Stimulated activated CD8-positive, alpha-beta memory T cell treated with anti-CD3 and anti-CD28 coated beads, Interleukin-4, amount 100 ng/mL, for 48 hours (primary cell): ENCODE measurements at places on chromosomes 2 and 18.

- no peak for DNase-seq
These were observed 19.1 kb downstream of the SULT1C4 start for GRCh38 chr2:108396845-108397244.

DNA sequence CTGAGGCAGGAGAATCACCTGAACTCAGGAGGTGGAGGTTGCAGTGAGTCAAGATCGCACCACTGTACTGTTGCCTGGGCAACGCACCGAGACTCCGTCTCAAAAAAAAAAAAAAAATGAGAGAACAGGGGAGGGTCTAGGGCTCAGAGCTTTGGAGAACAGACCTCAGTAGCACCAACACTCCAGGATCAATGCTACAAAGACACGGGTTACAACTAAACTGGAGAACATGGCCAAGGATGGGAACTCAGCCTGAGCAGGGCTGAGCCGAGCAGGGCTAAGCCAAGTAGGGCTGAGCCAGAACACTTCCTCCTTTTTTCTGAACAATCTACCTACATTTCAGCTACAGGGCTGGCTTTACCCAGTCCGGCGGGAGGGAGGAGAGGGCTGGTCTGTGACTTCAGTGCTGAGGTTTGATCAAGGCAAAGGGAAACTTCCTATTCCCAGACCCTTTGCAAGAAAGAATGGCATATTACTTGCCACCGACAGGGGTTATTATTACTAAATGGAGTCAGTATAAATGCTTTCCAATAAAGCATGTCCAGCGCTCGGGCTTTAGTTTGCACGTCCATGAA, 2.9 kb upstream of the CASP8 start:
- DNase-seq, result no peak

DNA sequence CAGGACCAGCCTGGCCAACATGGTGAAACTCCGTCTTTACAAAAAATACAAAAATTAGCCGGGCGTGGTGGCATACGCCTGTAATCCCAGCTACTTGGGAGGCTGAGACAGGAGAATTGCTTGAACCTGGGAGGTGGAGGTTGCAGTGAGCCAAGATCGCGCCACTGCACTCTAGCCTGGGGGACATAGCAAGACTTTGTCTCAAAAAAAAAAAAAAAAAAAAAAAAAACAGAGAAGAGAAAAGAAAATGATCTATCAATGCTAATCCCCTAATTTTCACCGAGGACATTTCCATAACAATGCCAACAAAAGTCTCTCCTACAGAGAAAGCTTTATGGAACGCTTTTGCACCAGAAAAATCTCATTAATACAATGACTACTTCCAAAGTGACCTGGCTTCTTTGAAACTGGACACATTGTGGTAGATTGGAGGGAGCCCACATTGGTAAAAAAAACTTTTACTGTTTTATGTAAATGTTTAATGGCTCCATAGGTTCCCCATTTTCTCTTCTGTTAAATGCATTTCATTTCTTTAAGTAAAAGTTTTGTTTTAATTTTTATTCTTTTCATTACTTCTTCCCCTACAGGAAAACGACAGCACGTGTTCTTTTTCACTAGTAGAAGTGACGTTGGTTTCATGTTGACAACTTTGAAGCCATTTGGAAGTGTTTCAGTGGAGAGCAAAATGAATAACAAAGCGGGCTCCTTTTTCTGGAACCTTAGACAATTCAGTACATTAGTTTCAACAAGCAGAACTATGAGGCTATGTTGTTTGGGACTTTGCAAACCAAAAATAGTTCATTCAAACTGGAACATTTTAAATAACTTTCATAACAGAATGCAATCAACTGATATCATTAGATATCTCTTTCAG, 888 bp downstream of the FASTKD2 start:
- no peak for DNase-seq

DNA sequence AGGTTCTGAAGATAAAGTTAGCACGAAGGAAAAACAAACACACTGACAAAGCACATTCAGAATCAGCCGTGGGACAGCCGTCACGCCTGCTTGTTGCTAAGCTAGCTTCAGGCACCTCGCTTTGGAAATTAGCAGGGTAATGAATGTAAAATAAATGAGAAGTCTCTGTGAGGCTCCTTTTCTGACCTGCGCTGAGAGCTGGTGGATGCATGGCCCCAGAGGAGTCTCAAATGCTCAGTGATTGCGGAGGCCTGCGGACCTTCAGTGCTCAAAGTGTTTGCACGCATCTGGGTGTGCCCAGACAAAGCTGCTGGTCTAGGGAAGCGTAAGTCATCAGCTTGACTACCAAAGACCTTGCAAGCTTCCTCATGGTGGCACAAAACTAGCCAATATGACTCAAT, 50.6 kb downstream of the CD8B2 start:
- DNase-seq, result no peak

- DNase-seq, result no peak
These were observed 3.6 kb downstream of the PAPOLG start for GRCh38 chr2:60759654-60760053.

DNA sequence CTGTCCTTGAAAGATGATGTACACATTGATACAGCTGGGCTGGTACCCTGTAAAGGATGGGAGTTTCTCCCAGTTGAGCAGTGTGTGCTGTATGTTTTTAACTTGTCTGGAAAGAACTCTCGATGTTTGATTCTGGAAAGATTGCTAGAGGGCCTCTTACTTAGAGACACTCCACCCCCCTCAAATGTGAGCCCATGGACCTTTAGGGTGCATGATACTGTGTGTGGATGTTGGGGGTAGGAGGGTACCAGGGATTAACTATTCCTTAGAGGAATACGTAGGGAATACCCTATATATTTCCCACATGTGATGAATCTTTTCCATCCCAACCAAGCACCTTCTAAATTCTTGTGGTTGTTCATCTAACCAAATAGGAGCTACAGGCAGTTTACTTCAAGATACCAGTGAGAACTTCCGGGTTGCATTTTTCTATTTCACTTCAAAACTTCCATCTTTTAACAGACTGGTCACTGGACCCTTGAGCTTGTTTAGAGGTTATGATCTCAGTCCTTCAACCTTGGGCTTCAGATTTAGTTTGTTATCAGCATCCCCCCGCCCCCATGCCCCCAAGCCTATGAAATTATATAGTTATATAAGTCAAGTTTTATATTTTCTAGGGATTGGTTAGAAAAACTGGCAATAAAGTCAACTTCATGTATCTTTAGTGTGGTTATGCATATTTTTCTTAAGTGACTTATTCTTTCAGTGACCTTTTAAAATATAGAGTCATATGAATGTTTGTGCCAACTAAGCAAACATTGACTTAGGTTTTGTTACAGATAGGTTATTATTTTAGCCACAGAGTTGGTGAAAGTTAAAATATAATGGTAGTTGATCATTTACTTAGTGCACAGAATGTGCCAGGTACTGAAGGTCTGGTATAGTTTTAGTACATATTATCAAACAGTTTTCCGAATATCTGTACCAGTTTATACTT, 18.2 kb downstream of the AFTPH start:
- DNase-seq, result no peak

GRCh38 chr2:9196637-9197036, 10.0 kb upstream of the ASAP2 start:
- DNase-seq, result no peak

DNA sequence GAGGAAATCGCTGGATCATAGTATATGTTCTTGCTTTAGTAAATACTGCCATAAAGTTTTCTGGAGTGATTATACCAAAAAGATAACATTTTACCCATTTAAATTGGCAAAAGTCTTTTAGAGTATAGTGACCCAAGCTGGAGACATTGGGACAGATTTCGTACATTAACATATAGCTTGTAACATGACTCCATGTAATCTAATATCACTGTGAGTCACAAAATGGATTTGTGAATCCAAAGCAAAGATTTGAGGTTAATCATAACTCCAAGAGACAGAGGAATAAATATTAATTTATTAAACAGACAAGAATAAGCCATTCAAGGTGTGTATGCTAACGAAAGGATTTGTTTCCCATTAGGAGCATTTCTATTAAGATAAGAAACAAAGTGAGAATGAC, 45.0 kb upstream of the RMP24 start:
- DNase-seq, result no peak

GRCh38 chr18:24740829-24741228, 280.4 kb downstream of the HRH4 start:
- DNase-seq, result no peak

- DNase-seq, result no peak
These were observed 29.5 kb downstream of the TTC32 start for GRCh38 chr2:19872302-19872701.

- no peak for DNase-seq
These were observed 53.0 kb downstream of the EIPR1 start for GRCh38 chr2:3324404-3325281.

DNA sequence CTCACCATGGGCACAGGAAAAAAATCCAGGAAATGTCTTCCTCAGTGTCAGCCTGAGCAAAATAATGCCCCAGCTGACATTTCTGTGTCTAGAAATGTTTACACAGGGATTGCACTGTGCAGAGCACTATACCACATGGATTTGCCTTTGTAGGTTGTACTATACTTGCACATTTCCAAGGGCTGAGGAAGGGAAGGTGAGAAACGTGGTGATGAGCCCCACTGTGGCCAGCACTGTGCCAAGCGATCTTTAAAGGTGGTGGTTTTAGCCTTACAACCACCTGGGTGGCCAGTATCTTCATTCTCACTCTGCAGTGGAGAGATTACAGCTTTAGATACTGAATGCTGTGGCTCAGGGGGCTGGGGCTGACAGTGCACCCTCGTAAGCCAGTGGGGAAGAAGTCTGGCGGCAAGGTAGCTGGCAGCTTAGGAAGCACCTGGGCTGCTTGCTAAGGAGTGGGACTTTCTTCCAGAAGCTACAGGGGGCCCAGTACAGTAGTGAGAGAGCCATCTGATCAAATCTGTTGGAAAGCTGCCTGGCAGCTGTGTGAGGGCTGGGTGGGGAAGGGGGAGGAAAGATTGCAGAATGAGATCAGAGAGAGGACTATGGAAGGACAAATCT, 81.4 kb upstream of the MSH2 start:
- no peak for DNase-seq

DNA sequence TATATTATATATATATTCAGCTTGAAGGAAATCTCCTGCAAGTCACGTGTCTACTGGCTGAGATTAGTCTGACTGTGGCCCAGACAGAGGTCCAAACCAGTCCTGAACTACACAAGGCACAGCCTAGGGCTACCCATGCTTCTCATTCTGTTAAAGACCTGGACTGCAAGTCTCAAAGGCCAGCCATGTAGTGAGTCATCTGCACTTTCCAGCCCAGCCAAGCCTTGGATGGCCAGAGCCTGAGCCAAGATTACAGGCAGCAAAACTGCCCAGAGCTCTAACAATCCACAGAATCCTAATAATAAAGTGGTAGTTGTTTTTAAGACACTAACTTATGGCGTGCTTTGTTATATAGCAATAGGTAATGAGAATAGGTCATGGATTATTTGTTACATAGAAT, 259.6 kb downstream of the SS18 start:
- no peak for DNase-seq
